NCI-H1436 (cell line): ENCODE measurements at places on chromosomes 12 and 14.

DNA sequence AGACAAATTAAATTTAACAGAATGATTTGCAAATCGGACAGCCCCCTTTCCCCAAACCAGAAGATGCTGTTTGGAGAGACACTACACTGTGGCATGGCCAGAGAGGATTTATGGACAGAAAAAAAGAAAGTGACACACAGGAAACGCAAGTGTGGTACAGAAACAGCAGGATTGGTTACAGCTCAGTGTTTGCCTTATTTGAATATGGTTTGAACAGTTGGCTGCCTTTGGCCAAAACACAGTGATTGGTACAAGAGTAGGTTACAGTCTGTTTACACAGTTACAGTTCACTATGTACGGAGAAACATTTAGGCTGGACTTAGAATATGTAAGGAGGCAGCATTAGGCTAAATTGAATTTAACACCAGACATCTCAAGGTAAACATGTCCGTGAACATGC lies 335.3 kb downstream of the NPAS3 start:
- DNase-seq, result no peak

DNA sequence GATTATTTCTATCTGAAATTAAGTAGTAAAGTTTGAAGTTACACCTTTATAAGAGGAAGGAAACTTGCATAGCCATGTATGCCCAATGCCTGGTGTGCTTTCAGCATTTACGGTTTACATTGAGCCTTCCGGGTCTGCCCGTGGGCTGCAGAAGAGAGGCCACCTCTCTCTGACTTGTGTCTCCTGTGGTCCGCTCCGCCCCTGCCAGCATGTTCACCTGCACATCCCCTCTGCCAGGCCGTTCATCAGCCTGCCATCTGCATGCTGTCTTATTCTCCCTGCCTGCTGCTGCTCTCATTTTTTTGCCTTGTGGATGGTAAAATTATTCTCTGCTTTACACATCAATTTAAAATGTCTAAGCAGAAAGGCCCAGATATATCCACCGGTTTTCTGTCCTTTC lies 41.5 kb upstream of the DYNC1H1 start:
- no peak for DNase-seq

DNA sequence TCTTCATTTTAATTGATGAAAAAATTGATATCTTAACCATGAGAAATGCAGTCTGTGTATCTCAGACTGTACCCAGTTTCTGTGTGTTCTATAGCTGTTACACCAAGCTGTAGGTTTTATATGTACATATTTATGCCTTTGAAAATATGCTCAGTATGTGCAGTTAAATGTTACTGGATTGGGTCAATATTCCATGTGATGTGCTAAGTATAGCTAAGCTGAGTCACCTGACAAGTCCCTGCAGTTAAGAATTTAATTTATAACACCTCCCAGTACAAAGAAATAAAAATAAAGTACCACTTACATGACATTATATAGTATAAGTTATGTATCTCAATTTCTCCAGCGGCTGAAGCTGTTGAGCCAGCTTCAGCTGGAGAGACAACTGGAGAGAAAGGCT lies 984.0 kb downstream of the GALC start:
- DNase-seq, result no peak

DNA sequence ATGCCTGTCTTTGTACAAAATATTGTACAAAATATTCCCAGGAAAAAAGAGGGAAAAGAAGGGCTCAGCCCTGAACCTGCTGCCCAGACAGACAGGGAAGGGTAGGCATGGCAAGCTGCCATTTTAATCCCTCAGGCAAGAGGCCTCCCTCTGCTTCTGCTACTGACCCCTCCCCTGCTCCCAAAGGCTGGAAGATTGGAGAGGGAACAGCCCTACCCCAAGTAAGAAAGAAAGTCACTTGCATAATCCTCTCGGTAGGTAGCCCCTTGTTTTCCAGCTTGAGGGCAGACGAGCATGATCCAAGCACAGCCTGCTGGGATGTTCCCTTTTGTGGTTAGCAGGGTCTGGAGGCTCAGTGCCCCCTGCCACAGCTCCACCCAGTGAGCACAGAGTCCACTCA lies 20.7 kb downstream of the ADCY6 start:
- DNase-seq, result no peak

DNA sequence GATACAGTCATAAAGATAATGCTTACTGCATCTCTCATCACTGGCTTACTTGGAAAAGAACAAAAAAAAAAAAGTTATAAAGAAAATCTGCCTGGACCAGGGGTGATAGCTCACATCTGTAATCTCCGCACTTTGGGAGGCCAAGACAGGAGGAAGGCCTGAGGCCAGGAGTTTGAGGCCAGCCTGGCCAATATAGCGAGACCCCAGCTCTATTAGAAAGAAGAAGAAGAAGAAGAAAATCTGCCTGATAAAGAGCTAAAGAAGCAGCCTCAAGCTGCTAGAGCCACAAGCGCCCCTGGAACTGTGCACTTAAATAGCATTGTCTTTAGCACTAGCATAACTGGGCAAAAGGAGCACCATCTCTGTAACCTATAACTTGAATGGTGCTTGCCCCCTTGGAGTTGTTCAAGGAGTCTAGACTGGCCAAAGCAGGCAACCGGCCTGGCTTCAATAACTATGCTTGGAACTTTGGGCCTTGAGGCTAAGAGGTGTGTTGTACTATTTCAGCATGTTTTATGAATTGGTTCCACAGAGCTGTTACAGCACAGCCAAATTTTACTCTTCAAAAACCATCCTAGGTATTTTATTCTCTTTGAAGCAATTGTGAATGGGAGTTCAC lies 53.2 kb downstream of the SINHCAF start:
- DNase-seq, result no peak

DNA sequence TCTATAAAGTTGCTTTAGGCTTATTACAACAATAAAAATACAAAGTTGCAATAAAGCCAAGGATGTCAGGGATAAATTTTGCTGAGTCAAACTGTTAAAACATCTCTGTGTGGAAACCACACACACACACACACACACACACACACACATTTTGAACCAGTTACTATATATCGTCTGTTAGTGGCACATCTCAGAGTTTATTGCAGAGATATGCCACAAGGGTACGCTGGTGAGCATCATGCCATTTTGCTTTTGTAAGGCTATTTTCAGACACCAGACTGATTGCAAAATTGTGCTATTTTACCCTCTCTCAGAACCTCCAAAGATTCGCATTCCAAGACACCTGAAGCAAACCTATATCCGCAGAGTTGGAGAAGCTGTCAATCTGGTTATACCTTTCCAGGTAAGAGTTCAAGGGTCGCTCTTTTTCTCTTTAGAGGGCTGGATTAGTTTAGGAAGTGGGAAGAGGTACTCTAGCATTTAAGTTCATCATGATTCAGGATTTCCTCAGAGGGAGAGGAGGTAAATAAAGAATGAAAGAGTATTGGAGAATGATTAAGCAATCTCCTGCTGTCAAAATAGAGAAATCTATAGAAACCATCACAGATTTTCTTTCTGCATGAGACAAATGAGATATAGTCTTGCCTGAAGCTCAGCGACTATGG lies 27.3 kb upstream of the CHPT1 start:
- no peak for DNase-seq

DNA sequence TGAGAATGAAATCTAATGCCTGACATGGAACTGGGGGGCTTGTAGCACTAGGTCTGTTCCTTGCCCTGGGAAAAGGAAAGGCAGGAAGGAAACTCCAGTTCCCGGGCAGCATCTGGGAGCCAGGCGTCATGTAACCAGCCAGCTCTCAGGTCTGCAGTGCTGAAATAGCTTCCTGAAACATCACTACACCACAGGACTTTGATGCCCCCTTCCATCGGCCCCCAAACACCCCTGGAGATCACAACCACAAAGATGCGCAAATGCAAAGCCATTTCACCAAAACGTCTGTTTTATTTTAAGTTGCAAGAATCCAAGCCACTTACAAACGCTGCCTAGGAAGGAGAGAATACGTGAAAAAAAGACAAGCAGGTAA lies 40.9 kb downstream of the KCTD10 start:
- no peak for DNase-seq

- no peak for DNase-seq
These were observed 25.3 kb downstream of the JDP2 start for GRCh38 chr14:75452900-75453816.

DNA sequence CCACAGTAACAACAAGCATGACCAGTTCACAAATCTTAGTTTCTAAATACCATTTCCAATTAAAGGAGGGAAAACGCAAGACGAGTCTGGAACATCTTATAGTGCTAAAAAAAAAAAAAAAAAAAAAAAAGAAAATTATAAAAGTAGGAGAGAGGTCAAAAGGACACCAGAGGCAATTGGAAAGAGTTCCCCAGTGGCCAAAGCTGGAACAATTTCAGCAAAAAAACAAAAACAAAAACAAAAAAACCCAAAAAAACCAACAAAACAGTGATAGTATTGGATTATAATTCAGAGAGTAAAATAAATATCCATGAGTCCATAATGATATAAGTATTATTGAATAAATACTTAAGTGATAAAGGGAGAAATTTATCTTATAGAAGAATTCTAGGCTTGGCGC lies 10.3 kb upstream of the NAP1L1 start:
- DNase-seq, result no peak

DNA sequence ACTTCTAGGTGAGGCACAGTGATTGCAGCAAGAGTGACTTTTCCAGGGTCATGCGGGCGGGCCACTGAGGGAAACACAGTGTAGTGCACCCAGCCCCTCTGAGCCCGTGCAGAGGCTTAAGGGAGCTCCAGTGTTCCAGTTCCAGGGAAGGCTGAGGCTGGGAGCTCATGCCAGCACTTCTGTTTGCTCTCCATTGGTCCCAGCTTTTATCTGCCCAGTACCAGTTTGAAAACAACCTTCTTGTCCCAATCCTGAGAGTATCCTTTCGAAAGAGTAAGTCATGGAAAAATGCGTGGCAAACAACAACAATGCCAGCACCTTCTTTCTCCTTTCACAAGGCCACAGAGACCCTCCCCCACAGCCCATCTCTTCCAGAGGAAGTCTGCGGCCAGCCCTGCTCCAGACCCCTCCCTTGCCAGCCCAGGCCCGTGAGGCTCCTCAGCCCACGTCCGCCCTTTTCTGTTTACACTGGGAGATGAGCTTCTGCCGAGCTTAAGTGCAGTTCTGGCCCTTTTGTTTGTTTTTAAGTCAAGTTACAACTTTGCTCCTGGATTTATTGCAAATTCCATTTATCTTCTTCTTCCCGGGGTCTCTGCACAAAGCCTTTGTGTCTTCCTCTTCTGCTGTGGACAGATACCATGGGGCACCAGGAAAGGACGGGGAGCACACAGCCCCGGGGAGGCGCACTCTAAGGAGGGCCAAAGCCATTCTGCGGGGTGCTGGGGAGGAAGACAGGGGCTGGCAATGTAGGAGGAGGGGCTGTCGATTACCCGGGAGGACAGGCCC lies 185.6 kb downstream of the ZFP36L1 start:
- no peak for DNase-seq

DNA sequence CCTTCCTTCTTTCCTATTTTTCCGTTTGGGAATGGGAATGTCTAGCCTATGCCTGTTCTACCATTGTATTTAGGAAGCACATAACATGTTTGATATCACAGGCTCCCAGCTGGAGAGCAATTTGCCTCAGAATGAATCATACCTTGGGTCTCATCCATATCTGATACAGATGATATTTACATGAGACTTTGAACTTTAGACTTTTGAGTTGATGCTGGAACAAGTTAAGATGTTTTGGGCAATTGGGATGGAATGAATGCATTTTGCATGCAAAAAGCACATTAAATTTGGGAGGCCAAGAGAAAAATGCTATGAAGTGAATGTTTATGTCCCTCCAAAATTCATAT lies 61.9 kb upstream of the BEGAIN start:
- no peak for DNase-seq

DNA sequence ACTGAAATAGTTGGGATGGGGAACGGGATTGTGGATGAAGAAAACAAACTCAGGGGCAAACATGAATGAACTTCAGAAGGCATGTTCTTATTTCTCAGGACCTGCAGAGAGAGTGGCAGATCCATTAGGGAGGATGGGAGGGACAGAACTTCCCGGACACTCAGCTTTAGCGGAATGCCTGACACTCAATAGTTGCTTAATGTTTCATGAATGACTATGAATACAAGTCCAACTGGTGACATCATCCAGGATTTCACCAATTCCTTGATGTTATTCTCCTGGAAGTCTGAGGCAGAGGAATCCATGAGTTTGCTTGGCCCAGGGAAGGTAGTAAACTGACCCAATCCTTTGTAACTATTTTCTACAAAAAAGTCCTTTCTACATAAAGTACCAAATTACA lies 37.8 kb upstream of the LRRC10 start:
- no peak for DNase-seq

DNA sequence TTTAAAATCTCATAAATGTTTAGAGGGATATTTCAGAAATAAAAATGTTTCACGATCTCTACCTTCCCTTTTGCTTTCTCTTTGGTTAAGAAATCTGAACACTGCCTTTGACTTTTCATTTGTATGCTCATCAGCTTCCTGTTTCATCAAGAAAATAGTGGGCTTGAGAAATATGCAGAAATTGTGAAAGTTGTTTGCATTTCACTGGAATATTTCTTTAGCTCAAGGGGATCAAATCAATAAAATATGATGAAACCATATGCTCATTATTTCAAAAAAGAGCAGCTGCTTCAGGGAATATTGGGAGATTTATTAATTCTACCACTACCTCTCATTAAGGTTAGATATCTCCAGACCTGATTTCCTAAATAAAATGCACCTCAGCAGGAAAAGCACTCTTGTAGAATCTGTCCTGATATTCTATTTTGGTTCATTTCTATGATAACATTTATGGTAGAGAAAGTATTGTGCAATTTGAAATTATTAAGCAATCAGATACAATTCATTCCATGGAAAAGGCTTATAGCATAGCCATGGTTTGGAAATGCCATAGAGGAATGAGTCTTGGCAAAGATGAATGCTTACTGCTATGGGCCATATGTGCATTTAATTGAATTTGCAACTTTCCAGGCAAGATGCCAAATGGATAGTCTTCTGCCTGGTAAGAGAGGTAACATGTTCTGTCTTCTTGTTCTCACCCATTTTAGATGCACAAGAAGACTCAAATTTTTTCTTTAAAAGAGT lies 212.6 kb upstream of the SLC16A7 start:
- DNase-seq, result no peak

- DNase-seq, result no peak
These were observed 4.9 kb upstream of the PLXNC1 start for GRCh38 chr12:94143438-94143837.

DNA sequence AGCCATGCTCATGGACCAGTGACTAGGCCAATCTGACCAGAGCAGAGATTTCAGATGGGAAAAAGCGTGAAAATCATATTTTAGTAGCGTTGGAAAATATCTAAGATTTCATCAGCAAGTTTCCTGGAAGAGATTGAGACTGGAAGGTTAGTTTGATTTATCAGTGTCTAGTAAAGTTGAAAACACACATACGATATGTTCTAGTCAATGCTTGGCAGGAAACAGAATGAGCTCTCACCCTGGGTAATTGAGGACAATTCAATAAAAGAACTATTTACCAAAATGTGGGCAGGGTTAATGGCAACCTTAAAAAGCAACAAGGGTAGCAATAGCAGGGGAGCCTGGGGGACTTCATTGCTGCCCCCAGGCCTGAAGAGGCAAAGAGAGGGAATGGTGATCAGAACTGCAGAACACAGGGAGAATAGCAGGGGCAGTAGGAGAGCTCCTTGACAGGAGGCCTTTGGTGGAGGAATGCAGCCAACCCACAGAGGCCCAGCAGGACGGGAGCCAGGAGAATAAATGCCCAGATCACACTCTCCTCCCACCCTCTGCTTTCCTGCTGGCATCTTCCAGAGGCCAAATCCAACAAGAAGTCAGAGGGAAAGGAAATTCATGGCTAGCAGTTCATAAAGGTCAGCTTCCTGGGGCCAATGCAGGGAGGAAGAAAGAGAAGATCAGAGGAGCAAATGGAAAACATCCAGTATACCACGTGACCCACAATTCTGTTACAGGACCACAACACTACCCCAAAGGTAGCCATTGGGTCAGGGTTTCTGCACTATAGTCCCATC lies 27.6 kb upstream of the LRP6 start:
- no peak for DNase-seq
